ENCODE measurements at places on chromosomes 7 and 10.

GRCh38 chr10:124323111-124323725 is 95.5 kb downstream of the OAT start:
- DNase-seq = no peak

GRCh38 chr10:123458933-123459332 is 207.2 kb upstream of the GPR26 start:
- DNase-seq = no peak

GRCh38 chr10:103679096-103679790 is 176.1 kb downstream of the SH3PXD2A start:
- DNase-seq = no peak

DNA sequence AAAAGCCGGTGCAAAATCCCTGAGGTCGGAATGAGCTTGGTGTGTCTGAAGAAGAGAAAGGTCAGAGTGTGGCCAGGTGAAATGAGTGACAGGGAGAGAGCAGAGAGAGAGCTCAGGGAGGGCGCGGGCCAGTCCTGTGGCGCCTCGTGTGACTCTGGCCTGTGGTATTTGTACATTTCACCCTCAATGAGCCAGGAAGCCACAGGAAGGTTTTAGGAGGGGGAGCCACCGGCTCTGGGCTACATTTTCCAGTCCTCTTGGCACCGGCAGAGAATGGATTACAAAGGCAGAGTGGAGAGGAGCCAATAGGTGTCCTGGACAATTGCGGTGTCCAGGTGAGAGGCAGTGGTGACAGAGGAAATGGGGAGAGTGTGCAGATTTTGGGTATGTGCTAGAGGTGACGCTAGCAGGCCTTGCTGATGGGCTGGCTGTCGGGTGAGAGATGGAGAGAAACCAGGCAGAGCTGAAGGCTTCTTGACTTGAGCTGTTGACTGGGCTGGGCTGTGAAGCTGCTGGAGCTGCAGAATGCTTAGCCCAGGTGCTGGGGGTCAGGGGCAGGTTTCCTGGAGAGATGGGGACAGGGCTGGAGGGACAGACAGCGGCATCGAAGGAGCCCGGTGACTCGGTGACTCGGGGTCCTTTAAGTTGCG is 38.1 kb downstream of the COL13A1 start:
- peak; percentile 74 for DNase-seq

DNA sequence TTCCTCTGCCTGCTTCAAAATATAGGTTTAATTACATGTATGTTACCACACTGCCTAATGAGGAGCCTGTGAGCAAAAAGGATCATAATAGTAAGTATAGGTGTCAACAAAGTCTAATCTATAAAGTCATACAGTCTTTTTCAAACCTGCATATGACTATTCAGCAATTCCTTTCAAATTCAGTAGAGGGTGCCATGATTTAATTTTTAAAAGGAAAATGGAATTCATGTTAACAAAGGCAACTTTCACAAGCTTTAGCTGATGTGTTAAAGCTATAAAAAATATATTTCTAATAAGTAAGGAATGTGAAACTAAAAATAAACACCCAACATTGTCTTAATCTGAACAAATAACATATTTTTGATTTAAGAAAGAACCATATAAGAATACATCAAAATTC is 52.1 kb downstream of the MPP7 start:
- DNase-seq = peak; percentile 34

DNA sequence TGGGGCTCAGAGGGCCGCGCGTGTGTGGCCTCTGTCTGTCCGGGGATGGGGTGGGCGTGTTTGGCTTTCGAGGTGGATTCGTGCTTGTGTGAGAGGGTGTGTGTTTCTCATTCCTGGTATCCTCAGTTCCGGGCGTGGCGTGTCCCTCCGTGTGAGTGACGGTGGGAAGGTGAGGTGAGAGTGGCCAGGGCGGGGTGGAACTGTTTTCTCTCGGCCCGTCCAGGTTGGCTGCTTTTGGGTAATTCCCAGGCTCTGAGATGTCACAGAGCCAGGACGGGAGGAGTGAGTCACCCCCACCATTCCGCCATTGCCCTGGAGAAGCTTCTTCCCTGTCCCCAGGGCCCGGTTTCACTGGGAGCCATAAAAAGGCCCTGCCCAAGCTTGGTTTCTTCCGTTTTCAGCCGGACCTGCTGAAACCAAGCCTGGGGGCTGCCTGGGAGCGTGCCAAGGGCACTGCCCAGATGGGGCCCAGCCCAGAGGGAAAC is 21.3 kb upstream of the CLDN4 start:
- no peak for DNase-seq

- no peak for DNase-seq
These were observed 19.9 kb upstream of the PCGF5 start for GRCh38 chr10:91200314-91201212.

DNA sequence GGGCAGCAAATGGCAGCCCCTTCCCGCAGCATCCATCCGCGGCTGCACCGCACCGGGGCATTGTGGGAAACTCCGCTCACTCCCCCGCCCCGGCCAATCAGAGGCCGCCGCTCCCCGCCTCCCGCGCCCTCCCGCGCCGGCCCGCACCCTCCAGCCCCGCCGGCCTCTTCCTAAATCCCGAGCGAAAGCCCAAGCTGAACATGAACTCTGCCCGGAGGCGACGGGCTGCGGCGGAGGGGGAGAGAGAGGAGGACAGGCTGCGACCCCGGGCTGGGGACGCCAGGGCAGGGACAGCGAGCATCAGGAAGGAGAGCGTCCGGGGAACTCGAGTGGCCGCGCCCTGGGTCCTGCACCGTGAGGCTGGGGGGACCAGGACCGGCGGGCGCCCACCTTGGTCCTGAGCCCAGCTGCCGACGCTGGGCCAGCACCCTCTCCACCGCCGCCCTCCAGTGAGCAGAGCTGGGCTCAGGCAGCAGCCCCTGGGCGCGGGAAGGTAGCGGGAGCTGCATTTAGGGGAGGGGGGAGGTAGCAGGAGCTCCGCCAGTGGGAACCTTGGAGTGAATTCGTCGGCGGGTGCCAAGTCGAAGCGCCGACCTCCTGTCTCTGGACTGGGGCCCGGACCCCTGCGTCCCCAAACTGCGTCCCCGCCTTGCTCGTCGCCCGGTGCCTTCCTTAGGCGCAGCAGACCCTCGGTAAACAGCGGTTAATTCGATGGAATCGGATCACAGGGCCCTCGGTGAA is at the start of gene DGKI:
Gene DGKI (minus strand): TSS at position 148 of the 741 bp plus-strand sequence.
- DNase-seq = no peak

DNA sequence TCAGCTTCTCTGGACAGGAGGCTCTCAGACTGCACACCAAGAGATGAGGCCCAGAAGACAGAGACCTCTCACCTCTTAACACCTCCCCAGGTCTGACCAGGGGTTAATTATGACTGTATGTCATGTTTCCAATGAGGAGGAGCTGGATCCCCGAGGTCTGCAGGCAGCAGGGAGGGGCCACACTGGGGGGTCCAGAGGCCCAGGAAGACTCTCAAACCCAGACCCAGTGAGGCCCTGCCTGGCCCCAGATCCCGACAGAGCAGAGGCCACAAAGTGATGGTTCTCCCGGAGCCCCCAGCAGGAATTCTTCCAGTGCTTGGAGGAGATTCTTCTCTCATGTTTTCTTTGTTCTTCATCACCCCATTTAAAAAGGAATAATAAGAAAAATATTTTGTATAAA is 28.8 kb downstream of the PTPRN2 start:
- no peak for DNase-seq

DNA sequence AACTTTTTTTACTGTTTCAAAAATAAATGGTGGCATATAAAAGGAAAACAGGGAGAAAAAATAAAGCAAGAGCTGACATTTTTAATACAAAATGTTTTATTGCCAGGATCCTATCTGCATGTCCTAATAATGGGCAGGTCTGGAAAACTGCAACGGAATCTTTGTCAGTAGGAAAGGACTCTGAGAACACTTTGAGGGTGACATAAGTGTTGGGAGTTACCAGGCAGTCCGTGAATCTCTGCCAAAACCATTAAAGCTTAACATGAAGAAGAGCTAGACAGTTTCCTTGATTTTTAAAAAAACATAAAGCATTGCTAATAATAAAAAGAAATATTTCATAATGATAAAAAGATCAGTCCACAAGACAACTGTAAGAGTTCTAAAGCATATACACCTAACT is 80.7 kb downstream of the AGMO start:
- DNase-seq = no peak

DNA sequence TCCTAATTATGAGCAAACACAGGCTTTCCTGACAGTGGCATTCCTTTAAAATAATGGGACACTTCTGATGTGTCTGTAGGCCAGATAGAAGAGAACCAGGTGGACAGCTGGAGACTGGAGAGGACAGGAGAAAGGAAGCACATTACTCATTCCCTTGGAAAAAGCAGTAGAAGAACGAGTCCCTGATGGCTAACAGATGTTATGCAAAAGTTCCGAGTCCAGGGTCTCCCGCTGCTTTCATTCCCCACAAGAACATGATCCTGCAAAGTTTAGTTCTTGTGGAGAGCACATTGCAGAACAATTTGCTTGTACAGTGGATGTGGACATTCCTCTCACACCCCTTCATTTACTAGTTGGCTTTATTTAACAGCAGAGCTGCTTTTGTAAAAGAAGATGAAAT is 137.6 kb downstream of the GPAM start:
- DNase-seq = no peak

DNA sequence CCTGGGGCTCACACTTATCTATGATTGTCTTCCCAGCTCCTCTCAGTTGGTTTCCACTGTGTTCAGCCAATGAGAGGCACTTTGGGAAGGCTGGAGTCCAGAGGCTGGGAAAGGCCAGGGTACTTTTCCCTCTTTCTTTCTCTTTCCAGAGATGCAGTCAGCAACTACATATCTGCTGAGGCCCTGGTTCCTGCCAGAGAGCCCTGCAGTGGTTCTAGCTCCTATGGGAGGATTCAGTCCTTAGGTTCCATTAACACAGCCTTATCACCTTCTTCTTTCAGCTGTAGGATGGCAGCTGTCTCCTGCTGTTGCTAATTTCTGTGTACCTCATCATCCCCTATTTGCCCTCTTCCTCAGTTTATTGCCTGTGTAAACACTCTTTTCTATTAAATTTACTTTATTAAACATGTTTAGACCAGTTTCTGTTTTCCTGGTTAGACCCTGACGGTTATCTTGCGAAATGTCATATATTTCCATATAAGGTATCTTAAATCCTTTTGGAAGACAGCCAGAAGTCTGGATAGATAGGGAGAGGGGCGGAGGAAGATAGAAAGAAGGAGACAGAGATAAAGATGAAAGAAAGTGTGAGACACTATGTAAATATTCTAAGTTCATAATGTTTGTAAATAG is 100.3 kb downstream of the HGF start:
- DNase-seq = no peak

DNA sequence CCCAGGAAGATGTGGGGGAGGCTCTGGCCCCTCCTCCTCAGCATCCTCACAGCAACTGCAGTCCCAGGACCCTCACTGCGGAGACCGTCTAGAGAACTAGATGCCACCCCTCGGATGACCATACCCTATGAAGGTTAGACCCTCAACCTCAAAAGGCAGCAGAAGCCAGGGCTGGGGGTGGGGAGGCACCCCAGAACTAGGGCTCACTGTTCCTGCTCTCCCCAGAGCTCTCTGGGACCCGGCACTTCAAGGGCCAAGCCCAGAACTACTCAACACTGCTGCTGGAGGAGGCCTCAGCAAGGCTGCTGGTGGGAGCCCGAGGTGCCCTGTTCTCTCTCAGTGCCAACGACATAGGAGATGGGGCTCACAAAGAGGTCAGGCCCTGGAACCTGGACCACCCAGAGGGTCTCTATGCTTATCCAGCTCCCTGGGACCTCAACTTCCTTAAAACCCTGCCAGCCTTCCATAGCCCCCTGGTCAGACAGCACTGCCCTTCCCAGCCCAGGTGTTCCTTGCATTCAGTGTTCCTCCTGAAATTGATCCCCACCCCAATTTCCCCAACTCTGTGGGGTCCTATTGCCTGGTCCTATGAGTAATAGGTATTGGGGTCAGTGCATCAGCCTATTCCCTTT is 3.7 kb downstream of the SEMA4G start:
- no peak for DNase-seq

DNA sequence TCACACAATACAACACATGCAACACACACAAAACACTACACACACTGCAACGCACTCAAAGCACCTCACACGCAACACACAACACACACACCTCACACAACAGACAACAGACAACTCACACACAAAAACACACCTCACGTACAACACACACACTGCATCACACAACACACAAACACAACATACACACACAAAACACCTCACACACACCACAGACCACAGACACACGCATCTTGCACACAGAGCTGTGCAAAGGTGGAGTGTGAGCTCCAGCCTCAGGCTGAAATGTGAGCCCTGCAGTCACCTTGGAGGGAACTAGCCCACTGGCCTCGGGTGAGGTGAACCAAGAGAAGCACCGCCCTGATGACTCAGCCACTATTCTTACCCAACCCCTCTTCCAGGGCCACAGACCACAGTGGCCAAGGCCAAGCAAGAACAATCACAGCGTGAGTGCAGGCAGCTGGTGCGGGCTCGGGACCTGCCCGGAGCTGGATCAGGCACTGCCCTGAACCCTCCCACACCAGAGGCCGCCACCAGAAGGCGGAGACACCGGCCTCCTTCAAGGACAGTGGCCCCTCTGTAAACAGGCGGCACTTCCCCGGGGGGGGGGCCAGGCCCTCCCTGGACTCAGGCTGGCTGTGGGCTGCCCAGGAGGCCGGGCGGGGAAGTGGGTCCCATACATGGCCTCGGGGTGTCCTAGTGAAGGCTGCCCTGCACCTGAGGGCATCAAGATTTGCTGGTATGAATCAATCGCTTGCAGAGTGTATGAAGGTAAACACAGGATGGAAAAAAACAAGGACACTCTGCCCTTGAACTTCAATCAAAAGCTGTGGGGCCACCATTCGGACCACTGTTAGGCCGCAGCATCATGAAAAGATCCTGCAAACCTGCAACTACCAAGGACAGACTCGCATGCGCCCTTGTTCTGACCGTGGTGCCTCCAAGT is 106.7 kb downstream of the TNS3 start:
- peak; percentile 98 for DNase-seq

DNA sequence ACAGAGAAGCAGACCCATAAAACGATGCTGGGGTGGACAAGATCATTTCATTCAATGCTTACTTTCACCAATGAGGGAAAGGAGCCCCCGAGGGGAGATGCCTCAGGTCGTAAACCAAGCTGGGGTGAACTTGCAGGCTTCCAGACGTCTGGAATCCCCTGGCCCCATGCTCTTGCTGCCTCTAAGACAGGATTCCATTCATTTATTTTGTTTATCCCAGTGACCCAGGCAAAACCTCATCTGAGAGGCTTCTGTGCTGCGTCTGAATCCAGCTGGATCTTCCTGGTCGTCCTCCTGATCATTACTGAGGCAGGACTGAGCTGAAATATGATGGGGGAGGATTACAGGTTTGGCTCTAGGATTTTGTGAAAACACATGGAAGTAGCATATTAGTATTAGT is 182.9 kb downstream of the MYOF start:
- no peak for DNase-seq

Data from iris pigment epithelial cell (primary cell).